Glutamatergic neuron (in vitro differentiated cells): ENCODE measurements at places on chromosomes 6 and 20. TPM values are rescaled to one million over a fixed set of nuclear protein-coding genes. Genes with fewer than 3 reads are reported as not detected.
A peak's percentile ranks its signal among the peaks of the same experiment; 100 is the strongest.

- H3K27ac ChIP-seq = no peak overlapping the region
- H3K4me3 ChIP-seq = no peak overlapping the region
- no peaks in the 10 kb centered on the region for H3K4me1 ChIP-seq
- no peak for DNase-seq
- H3K27me3 ChIP-seq = peaks cover 1% of the 10 kb centered on the region
Measured at GRCh38 chr6:168719901-168720300, 278.9 kb downstream of the SMOC2 start.

DNA sequence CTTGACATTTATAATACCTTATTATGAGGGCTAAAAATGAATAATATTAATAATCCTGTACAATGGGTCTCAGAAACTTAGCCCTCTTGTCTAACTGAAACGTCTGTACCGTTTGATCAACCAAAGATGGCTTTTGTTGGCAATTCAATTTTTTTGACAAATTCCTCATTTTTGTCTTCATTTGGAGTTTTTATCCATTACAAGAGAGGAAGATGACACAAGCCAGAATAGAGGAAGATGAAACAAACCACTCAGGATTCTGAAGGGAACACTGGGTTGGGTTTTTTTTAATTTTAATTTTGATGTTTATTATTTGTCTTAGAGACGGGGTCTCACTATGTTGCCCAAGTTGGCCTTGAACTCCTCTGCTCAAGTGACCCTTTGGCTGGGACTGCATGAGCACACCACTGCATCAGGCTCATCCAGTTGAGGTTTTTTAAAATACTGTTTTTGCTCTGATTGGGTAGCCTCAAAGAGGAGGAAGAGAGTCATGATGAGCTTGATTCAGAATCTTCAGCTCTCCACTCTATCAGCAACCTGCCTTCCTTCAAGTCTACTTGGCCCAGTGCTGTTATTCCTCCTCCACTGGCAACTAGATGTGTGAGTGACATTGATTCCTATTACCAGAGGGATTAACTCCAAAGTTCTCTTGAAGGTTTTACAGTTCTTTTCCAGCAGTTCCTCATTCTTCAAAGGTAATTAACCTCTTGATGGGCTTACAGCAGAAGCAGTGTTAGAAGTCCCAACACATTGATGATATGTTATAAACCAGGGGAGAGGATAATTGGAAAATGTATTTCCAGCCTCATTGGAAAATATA, 71.3 kb downstream of the ATXN1 start:
- no peaks in the 10 kb centered on the region for H3K36me3 ChIP-seq
- H3K27me3 ChIP-seq = no peaks in the 10 kb centered on the region
- DNase-seq = no peak
- H3K4me3 ChIP-seq = no peak overlapping the region
- H3K4me1 ChIP-seq = no peaks in the 10 kb centered on the region
- H3K27ac ChIP-seq = no peak overlapping the region

DNA sequence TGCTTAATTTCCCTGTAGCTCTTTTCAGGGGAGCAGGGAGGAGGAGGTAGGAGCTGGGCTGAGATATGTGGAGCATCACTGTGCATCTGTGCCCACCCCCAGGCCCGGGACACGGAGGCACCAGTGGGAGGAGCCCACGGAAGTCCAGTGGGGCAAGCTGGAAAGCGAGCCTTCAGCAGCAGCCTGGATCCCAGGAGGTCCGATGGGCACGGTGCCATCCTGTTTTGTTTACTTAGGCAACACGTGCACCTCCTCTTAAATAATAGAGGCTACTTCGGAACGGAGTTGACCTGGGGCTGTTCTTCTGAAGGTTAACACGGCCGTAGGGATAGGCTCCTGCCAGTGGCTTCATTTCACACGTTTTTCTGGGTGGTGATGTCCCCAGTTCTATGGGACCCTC, 51.6 kb downstream of the CDH4 start:
- no peak overlapping the region for H3K27ac ChIP-seq
- H3K27me3 ChIP-seq = peaks cover 2% of the 10 kb centered on the region
- H3K4me3 ChIP-seq = no peak overlapping the region
- DNase-seq = no peak

DNA sequence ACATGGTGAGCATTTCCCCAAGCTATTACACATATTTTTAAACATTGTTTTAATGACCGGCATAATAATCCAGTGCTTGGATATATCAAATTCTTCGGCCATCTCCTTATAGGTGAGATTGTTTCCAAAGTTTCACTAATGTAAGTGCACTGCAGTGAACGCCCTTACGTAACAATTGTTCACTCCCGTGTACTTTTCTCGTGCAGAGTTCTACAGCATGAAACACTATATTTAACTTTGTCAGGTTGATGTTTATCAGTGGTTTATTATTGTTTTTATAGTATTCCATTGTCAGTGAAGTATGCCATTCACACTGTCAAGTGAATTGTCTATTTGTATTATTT, 3.4 kb upstream of the GZF1 start:
- H3K4me3 ChIP-seq = peak overlapping the region; percentile 71
- H3K4me1 ChIP-seq = peaks cover 12% of the 10 kb centered on the region
- H3K27ac ChIP-seq = no peak overlapping the region
- H3K27me3 ChIP-seq = peaks cover 1% of the 10 kb centered on the region
- DNase-seq = no peak

GRCh38 chr6:29477923-29478450, 9.8 kb downstream of the MAS1L start:
- peaks cover 3% of the 10 kb centered on the region for H3K27me3 ChIP-seq
- H3K4me3 ChIP-seq = no peak overlapping the region
- no peak for DNase-seq
- H3K36me3 ChIP-seq = no peaks in the 10 kb centered on the region

The RRAGD gene
- total RNA-seq = 14.7 TPM

The ZC2HC1B gene
- not detected for total RNA-seq
